Immature natural killer cell (primary cell): ENCODE measurements at places on chromosomes 5 and 9.

GRCh38 chr5:72107131-72107900 lies at the start of gene MAP1B:
Gene MAP1B (plus strand): TSS chr5:72107475. CDS start chr5:72107532, 57 bp downstream.
- no peak for DNase-seq

GRCh38 chr9:116941266-116941665 lies 254.2 kb downstream of the TRIM32 start:
- DNase-seq: no peak

- DNase-seq: no peak
Measured at GRCh38 chr9:133710661-133711427, 27.3 kb downstream of the SARDH start.

- no peak for DNase-seq
Measured at GRCh38 chr5:40654377-40654991, 25.2 kb upstream of the PTGER4 start.

DNA sequence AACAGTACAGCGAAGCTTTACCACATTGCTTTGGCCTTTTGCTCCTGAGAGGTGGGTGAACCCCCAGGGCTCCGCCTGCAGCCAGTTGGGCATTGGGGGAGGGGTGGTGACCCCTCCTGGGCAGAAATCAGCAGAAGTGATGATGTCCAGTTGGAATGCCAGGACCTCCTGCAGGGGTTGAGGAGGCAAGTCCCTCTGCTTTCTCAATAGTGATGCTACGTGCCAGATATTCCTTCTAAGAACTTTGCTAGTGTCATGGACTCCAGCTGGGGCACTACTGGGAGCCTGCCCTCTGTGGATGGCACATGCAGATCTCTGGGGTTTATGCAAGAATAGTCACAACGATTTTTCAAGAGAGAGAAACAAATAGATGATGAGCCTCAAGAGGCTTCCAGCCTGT lies 95.6 kb downstream of the NDFIP1 start:
- DNase-seq: no peak

DNA sequence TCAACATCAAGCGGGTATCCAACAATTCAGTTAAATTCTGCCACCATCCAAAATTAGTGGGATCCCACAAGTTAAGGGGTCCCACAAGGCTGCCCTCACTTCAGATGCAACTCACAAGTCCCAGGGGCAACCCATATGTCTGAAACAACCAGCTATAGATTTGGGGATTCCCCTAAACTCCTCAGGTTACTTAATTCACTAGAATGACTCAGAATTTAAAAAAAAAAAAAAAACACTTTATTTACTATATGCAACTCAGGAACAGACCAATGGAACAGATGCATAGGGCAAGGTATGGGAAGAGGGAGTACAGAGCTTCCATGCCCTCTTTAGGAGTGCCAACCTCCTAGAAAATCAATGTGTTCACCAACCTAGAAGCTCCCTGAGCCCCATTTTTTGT lies 15.1 kb downstream of the AUH start:
- DNase-seq: no peak

- DNase-seq: no peak
Measured at GRCh38 chr5:1065891-1066650, 45.8 kb downstream of the SLC12A7 start.

GRCh38 chr5:135034963-135035677 lies 1.1 kb upstream of the PITX1 start:
- DNase-seq: no peak

GRCh38 chr5:113735751-113736150 lies 222.3 kb downstream of the YTHDC2 start:
- DNase-seq: no peak
